Bronchial epithelial cell (primary cell): ENCODE measurements at places on chromosomes 4 and X. TPM values are rescaled to one million over a fixed set of nuclear protein-coding genes. Genes with fewer than 3 reads are reported as not detected.

Gene MSL3
- 14.5 and 19.1 TPM in 2 replicates for total RNA-seq

- DNase-seq = no peak
Observed at GRCh38 chr4:158644760-158645159, 26.9 kb downstream of the C4orf46 start.

DNA sequence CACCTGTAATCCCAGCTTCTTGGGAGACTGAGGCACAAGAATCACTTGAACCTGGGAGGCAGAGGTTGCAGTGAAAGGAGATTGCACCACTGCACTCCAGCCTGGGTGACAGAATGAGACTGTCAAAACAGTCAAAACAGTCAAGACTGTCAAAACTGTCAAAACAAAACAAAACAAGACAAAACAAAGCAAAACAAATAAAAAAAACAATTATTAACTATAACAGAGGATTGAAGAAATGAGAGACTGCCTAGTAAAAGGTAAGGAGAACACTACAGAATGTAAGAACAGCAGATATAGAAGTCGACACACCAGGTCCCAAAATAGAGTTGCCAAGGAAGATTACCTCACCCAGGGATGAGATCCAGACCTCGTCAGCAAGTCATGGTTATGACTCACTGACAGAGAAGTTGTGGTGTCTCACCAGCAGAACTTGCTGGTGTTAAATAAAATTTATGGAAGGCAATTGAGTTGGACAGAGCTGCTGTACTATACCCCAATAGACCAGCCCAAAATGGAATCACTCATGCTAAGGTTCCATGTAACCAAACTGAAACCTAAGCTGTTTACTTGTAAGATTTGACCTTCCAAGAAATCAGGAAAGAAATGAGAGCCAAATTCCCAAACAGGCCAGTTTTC, 32.1 kb upstream of the GK start:
- peak; percentile 82 for DNase-seq

- no peak for DNase-seq
Observed at GRCh38 chr4:63965875-63966274, 443.4 kb downstream of the TECRL start.

DNA sequence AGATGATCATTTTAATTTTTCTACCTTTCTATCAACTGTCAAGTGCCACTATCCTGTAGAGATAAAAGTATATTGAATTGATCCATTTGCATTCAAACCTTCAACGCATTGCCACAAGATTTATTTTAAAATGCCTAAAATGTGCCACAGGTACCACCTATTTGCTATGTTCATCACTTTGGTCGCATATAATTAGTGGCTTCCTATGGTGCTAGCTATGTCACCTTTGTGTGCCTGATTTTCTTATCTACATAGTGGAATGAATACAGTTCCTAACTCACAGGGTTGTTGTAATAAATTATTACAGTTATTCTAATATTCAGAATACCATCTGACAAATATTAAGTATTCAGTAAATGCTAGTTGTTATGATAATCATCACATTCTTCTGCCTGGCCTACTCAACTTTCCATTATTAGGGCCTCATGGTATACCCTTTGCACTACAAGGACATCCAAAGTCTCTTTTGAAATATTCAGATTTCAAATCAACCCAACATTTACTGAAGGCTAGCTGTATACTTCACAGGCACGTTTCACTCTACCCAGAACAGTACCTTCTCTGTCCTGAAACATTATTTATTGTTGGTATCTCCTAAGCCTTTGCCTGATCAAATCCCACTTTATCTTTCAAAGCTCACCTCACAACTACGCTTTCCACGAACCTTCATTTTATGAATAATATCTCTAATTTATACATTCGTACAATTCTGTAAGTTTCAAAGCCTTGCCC, 62.4 kb downstream of the ANXA10 start:
- no peak for DNase-seq

GRCh38 chr4:180057891-180058671, 2185.1 kb upstream of the TENM3 start:
- no peak for DNase-seq

Gene SLC9B2
- total RNA-seq = 9.6 and 16.3 TPM in 2 replicates

DNA sequence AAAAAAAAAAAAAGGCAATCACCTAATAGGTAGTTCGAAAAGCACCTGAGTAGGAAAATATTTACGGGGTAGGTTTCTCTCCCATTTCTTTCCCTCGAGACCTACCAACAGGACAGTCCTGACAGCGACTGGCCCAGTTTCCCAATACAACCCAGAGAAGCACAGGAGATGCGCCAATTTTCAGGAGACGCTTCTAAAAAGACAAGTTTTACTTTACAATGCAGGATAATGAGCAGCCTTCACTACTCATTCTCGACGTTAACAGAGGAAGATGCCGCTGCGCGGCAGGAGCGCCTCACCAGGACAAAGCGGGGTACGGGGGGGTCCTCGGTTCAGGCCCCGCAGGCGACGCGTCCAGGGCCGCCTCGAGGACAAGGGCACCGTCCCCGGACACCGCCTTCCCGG, 708 bp downstream of the BCLAF3 start:
- peak; percentile 2 for DNase-seq

Gene TSC22D3
- 83.5 and 84.7 TPM in 2 replicates for total RNA-seq

Gene CCDC160
- not detected in 2 replicates for total RNA-seq

DNA sequence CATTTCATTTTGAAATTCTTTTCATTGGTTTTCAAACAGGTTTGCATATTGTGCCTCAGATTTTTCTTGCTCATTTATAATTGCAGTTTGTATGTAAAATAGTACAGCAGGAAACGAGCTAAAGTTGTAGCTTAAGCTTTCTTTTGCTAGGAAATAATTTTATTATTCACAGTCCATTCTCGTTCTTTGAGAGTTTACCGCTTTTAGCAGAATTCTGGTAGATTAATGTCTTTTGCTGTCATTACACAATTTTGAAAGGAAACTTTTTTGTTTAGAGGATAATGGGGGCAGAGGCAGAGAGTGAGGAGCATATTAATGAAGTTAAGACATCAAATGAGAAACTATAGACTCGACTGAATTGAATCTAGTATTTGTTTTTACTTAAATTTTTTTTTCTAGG, 10.5 kb downstream of the LSM6 start:
- no peak for DNase-seq

GRCh38 chr4:32254216-32254615, 1534.0 kb downstream of the PCDH7 start:
- no peak for DNase-seq

- peak; percentile 33 for DNase-seq
Observed at GRCh38 chr4:115537387-115537786, 424.0 kb upstream of the NDST4 start.

DNA sequence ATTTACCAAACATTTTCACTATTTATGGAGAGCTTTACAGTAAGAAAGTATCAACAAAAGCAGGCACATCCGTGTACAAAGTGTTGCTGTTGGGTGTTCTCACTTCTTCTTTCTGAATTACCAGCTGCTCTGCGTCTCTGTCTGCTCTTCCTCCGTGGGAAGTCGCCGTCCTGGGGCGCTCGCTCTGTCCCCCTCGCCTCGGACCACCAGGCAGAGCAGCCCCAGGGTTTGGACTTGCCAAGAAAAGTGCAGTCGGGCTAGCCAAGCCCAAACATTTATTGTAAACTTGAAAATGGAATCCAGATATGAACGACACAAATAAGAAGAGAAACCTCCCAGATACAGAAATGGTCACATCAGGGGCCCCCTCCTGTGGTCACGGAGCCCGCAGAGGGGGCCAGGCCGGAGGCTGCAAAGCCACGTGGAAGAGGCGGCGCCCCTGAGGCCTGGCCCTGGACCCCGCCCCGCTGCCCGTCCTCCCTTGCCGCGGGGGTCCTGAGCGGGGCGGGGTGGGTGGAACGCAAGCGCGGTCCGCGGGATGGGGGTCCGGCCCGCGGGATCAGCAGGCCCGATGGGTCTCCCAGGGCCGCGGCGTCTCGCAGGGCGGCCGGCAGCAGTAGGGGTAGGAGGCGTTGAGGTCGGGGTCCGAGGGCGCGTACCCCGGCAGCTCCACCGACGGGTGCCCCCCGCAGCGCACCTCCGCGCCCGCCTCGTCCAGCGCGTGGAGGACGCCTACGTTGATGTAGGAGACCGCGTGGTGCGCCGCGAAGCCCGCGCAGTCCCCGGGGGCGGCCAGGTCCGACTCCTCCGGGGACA, 1.5 kb downstream of the TMEM271 start:
- no peak for DNase-seq

Gene MAGEB2
- not detected in 2 replicates for total RNA-seq

- no peak for DNase-seq
Observed at GRCh38 chr4:184282895-184283654, 65.4 kb upstream of the ENPP6 start.

- no peak for DNase-seq
Observed at GRCh38 chr4:141077611-141078225, 55.6 kb downstream of the RNF150 start.

GRCh38 chrX:125005863-125006262, 313.8 kb upstream of the TEX13C start:
- no peak for DNase-seq

- no peak for DNase-seq
Observed at GRCh38 chrX:119783026-119783425, 8.4 kb downstream of the RPL39 start.

Gene TMEM31
- not detected in 2 replicates for total RNA-seq

- DNase-seq = no peak
Observed at GRCh38 chrX:107484002-107484726, 34.7 kb downstream of the FRMPD3 start.

- DNase-seq = no peak
Observed at GRCh38 chrX:71870208-71871098, 40.2 kb upstream of the NHSL2 start.
